ENCODE measurements at places on chromosomes 7 and 10.

- no peak for DNase-seq
Observed at GRCh38 chr10:119498889-119499676, 43.4 kb downstream of the RGS10 start.

DNA sequence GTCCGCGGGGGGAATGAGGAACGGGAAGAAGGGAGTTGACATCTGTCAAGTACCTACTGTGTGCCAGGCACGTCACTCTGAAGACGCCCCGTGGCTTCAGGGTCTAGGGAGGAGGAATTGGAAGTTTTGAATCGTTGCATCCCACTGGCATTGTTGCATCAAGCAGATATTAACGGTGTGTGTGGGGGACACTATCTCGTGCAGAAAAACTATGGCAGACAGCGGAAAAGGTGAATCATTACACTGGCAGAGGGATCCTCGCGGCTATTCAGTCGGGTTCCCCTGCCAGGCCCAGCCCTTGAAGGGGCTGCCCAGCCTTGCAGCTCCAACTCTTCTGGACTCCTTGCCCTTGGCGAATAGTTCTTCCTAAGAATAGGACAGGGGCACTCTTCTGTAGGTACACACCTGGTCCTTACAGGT lies 1.0 kb upstream of the KIAA1549 start:
- DNase-seq, result no peak

GRCh38 chr10:12434277-12434676 lies 84.9 kb downstream of the CAMK1D start:
- DNase-seq, result no peak

GRCh38 chr7:136640977-136641376 lies 227.5 kb upstream of the CHRM2 start:
- no peak for DNase-seq

- DNase-seq, result no peak
Observed at GRCh38 chr7:138324941-138325340, 135.1 kb upstream of the TRIM24 start.

Measured in urinary bladder (tissue), 4 donors.